ENCODE measurements at places on chromosomes 4 and X.

DNA sequence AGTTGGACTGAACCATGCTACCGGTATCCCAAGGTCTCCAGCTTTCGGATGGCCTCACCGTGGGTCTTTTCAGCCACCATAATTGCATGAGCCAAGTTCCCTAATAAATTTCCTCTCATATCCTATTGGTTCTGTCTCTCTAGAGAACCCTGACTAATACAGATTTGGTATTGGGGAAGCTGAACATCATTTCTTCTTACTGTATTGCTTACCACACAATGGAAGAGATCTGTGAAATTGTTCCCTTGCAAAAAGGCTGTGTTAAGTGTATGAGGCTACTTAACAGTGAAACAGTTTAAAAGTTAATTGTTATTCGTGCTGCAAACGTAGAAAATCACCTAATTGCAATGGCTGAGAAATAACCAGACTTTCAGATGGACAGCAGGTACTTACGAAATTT, 34.0 kb downstream of the PLAC8 start:
- no peak for DNase-seq

DNA sequence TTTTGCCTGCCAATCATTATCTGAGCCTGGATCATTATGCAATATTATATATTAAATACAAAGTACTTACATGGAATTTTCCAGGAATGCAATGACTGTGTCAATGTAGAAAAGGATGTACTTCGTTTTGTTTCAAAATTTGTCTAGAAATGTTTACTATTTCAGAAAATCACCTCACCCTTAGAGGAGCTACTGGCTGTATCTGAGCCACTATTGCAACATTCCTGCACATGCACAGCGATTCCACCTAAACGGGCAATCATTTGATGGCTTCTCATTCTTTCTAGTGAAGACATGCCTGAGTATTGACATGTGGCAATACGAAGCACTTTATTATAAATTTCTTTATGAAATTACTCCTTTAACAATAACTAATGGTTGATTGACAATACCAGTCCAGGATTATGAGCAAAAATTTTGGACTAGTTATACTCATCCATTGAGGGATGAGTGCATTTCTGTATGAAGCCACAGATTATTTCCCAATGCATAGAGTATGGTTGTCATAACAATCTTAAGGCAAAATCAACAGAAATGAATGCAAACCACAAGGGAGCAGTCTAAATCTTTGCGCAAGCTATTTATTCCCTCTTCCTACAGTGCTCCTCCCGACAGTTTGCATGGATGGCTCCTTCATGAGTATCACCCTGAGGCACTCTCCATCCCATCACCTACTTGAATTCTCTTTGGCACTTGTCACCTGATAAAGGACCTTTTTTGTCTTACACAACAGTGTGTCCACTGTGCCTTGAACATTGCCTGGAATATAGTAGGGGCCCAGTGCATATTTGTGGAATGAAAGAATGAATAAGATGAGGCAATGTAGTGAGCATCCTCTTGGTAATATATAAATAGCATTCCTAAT, 35.8 kb upstream of the MMAA start:
- DNase-seq = no peak

DNA sequence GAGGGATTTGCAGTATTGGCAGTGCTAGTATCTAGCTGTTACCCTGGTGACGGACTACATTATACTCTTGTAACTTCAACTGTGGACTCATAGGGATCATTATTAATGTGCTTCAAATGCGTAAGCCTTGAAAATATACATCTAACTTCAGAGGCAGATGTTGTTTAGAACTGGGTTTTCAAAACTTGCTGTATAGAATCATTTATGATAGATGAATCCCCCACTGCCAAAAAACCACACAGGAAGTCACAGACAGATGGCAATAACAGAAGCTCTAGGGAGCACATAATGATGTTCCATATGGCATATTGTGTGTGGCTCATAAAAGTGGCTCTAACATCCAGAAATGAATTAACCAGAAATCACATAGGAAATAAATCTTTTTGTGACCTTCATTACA, 62.3 kb upstream of the RELL1 start:
- peak; percentile 94 for DNase-seq

- DNase-seq = no peak
Observed at GRCh38 chr4:3218824-3219760, 29.9 kb upstream of the MSANTD1 start.

DNA sequence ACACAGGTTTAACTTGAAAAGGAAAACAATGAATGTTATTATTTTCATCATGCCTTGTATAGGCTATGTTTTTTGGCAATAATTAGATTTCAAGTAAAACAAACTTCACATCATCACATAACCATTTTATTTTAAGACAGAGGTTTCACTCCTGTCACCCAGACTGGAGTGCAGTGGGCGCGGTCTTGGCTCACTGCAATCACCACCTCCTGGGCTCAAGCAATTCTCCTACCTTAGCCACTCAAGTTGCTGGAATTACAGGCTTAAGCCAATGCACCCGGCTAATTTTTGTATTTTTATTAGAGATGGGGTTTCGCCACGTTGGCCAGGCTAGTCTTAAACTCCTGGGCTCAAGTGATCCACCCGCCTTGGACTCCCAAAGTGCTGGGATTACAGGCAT, 658.6 kb upstream of the ATOH1 start:
- no peak for DNase-seq

GRCh38 chrX:3527811-3528210, 181.4 kb upstream of the MXRA5 start:
- DNase-seq = no peak

DNA sequence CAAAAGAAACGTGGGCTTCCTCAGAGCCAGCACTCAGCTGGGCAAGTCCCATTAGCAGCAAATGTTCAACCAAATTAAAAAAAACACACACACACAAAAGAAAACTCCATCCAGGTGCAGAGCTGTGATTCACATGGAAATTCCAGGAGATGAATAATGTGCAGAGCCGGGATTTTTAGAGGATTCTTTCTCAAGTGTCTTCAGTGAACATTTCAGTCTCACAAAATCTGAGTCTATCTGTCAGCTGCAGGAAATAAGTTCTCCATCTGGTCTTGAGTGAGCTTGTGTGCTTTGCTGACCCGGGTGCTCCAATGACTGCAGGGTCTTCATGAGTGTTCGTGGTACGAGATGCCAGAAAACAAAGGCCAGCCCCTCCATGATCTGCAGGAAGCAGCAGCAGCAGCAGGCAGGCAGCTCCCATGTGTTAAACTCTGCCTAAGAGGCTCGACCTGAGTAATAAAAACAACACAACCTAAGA, 44.3 kb downstream of the RASGEF1B start:
- no peak for DNase-seq
